ENCODE measurements at places on chromosomes 5 and 9.

DNA sequence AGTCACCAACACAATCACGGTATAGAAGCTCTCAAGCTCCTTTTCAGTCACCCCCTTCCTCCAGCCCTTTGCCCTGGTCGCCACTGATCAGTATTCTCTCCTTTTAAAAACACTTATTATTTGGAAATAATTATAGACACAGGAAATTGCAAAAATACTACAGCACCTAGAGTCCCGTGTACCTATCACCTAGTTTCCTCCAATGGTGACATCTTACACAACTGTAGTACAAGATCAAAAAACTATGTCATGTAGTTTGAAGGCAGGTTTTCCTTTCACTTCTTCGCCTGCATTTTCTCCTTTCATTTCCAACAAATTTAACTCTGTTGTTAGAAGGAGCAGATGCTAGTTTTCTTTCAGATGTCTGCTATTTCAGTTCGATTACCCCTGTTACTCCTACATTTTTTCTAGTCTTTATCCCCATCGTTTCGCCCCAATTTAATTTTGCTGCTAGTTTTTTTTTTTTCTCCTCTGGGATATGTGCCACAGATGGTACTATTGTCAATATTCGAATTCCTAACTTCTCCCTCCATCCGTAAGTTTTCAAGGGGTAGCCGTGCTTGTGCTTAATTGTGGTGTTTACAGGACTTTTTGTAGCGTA, 612 bp upstream of the ATG10 start:
- DNase-seq: no peak

DNA sequence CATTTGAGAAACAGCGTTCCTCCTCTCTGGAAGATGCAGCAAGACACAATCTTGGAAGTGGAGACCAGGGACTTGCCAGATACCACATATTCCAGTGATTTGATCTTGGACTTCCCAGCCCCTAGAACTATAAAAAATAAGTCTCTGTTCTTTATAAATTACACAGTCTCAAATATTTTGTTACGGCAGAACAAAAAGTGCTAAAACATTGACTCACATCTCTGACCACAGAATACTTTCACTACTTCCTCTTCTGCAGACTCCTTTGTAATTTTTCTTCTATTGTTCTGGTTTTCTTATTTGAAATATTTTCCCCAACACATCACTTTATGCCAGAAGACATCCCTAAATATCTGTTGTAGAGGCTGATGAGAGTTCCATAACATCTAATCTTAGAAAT, 706.1 kb upstream of the CDH18 start:
- DNase-seq: no peak

- no peak for DNase-seq
These were observed at the start of gene TENT4A for GRCh38 chr5:6713274-6714225. Gene TENT4A, plus strand, starts transcription at chr5:6713432. Its CDS starts 552 bp downstream, at chr5:6713984.

GRCh38 chr5:115418788-115419187, 122.3 kb upstream of the CCDC112 start:
- DNase-seq: no peak
